Fibroblast of upper back skin (primary cell): ENCODE measurements at places on chromosomes 11 and 22.
A peak's percentile ranks its signal among the peaks of the same experiment; 100 is the strongest.

GRCh38 chr11:117419482-117420142 is 92.0 kb downstream of the CEP164 start:
- peak; percentile 7 for DNase-seq

DNA sequence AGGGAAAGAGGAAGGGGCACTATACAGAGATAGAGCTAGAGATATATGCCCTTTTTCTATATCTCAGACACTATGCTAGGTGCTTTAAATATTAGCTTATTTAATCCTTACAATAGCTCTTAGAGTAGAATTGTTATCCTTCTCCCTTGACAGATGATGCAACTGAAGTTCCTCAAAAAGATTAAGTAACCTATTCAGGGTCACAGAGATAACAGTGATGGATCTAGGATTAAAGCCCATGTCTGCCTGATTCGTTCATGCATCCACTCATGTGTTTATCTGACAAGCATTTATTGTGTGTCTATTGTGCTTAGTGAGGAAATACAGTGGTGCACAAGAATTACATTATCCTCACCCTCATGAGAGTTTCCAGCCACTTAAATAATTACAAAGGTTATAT is 8.7 kb downstream of the CCDC83 start:
- no peak for DNase-seq

DNA sequence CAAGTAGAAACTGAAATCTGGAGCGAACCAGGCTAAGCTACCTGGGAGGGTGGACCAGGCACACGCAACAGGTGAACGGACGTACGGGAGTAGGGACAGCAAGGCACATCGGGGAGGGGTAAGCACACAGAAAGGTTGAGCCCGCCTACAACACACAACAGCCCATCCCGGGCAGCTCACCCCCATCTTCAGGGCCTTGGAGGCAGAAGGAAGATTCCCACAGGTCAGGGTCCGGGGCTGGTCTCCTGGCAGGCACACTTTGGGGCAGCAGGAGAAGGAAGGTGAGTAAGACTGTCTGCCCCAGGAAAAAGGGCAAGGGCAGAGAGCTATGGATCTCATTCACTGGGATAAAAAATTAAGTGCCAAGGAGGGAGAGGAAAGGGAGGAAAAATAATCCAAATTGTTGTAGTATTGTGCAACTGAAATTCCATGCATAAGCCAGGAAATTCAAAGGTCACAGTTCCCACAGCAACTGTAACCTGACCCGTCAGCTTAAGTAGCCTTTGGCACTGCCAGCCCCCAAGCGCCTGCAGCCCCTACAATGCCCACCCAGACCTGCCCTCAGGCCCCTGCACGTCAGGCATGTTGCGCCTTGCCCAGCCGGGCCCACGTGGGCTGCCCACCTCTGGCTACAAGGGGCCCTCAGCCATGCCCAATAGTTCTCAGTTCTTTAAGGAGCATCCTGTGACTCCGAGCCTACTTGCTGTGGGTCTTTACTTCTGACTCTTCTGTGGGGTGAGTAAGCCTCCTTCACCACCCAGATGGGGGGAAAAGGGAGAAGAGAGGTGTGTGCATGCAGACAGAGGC is 51.8 kb downstream of the MICAL3 start:
- peak; percentile 67 for DNase-seq

- no peak for DNase-seq
These were observed 22.5 kb downstream of the COMMD9 start for GRCh38 chr11:36266767-36267166.

- no peak for DNase-seq
These were observed 19.8 kb upstream of the PSMA1 start for GRCh38 chr11:14539982-14540421.

DNA sequence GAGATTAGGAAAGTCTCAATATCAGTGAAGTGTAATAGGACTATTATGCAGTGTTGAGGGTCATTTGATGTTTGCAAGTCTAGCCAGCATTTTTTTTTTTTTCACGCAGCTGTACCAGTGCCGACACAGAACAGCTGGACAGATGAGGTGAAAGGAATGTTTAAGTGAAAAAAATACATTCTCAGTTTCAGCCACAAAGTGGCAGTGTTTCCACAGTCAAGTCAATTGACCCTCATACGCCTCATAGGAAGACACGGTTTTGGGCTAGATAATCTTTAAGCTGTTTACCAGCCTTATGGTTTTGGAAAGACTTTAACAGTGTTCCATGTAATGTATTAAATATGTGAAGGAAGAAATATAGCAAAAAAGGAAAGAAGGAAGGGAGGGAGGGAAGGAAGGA is 349.9 kb upstream of the ANO3 start:
- peak; percentile 76 for DNase-seq

DNA sequence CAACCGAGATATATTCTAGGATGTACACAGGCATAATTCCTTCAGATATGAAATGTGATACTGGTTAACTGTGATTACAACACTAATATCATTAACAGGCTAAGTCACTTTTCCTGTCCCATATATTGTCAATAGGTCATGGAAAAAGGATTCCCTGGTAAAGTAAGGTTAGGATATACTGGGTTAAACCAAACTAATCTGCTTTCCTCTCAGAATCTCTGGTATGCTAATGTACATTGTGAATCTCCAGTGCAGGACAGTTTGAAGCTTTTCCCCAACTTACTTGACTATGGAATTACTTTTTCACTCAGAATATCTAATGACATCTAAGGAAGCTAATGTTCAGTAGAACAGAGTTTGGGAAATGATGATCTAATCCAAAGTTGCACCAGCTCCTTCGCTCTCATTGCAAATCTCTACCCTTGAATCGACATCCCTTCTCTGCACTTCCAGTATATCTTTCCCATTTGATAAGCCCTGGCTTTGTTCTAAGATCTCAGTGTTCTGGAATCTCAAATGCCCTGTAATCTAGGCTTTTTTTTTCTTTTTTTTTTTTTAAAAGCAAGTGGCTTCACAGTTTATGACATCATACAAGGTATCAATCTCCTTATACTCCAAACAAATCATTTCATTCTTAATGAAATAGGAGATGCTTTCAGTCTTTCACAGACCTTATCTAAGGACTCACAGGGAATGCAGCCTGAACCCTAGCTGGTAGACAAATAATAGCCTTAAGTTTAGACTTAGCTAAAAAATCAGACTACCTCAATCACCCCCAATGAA is 43.8 kb downstream of the COPB1 start:
- DNase-seq = no peak

GRCh38 chr11:87295237-87295636 is 257.5 kb downstream of the TMEM135 start:
- DNase-seq = no peak

DNA sequence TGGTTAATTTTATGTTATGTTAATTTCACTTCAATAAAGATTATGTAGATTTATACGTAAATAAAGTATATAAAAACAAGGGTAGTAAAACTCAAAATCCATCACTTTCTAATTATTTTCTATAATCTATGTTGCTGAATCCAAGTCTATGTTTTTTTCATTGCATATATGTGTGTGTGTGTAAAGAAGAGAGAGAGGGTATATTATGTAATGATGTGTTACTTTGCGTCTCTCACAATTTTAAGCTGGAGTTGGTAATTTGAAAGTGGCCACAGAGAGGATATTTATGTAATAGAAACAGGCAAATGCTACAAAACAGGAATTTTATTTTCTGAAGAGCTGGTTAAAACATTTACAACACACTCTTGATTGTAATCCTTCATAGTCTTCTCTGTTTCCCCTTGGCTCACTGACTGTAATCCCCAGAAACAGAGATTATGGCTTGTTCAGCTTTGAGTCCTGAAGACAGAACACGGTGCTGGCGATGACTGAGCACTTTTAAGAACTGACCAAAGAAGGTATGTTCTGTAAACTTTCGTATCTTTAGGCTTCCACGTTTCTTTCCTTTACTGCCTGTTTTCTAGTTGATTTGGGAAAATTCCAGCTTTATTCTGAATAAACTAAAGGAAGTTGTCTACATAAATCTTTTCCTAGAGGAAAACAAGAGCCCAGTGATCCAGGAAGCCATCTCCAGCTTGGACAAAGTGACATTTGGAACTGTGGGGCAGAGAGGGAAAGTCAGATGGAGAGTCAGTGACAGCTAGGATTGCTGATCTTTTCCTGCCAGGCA is 43.6 kb downstream of the OR2AG2 start:
- DNase-seq = no peak

DNA sequence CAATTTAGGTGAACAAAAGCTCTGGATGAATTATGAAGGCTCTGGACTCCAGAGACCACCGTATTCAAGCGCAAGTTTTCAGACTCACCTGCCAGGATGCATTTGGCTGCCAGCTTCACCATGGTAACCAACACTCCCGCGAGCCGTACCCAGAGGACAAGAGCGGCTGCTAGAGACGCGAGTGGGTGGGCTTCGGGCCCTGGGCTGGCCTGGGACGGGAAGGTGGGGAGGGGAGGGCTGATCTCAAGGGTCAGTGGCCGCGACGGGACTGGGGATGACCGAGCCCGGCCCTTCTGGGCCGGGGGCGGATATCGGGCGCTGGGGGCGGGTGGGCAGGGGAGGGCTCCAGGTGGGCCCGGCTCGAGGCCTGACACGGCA is 344 bp downstream of the IFT27 start:
- DNase-seq = peak; percentile 2

DNA sequence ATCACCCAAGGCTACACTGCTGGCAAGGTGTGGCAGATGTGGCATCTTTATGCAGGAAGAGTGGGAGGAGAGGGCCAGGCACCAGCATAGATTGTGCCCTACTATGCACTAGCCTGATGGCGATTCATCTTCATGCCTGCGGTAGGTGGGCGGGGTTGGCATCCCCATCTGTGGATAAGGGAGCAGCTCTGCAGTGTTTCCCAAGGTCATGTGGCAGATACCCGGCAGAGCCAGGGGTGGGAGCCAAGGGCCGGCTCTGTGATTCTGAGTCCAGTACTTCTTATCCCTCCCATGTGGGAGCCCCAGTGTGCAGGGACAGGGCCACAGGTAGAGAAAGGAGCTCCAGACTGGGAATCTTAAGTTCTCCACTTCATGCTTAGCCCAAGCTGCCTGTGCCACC is 20.0 kb downstream of the CD82 start:
- DNase-seq = no peak

DNA sequence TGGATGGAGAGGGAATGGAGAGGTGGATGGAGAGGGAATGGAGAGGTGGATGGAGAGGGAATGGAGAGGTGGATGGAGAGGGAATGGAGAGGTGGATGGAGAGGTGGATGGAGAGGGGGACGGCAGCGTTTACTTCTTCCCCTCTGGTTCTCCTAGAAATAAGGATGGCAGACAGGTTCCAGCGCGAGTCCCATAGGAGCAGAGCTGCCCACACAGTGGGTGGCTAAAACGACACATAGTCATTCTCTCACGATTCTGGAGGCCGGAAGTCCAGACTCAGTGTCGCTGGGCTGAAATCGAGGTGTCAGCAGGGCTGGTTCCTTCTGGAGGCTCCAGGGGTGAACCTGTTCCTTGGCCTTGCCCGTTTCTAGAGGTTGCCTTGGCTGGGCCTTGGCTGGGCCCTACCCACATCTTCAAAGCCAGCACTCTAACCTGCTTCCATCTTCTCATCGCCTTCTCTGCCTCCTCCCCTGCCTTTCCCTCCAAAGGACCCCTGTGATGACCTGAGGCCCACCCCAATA is 12.7 kb upstream of the CTSD start:
- DNase-seq = no peak

- no peak for DNase-seq
These were observed 84.2 kb upstream of the SLC25A18 start for GRCh38 chr22:17479135-17479534.

DNA sequence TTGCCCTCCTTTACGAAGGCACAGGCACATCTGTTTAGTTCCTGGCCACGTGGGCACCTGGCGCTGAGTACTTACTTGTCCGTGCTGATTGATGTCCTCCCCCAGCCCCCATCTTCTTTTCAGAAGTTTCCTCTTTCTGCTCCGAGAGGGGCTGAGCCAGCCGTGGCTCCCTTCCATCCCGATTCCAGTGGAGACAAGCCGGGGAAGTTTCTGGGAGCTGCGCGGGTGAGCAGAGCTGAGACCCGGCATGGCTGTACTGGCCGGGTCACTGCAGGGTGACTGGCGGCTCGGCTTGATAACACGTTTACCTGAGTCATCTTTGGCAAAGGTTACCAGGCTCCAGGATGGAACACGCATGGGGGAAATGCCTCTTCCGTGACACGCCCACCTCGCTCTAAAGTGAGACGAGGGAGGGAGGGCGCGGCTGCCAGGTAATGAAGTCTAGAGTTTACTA is 45.4 kb upstream of the ATXN10 start:
- no peak for DNase-seq

DNA sequence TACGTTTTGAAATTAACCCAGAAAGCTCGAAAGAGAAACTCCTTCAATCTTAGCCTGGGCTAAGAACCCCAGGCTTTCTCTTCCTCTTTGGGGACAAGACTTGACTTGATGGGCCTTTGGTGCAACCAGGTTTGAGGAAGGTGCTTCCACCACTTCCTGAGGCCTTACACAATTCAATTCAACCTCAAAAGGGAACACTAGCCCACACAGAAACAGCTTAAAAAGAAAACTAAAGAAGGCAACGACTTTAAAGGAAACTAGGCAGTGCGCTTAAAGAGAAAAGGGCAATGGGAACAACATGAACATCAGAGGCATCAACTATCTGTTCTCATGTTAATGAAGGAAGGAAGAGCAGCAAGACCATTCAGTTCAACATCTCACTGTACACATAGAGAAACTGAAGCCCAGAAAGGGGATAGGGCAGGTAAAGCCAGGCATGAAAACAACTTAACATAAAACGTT is 24.8 kb downstream of the PAK1 start:
- DNase-seq = no peak

GRCh38 chr11:59097113-59097708 is 9.8 kb upstream of the FAM111B start:
- DNase-seq = peak; percentile 59

GRCh38 chr11:61080986-61081590 is 21.2 kb upstream of the CD5 start:
- DNase-seq = no peak

DNA sequence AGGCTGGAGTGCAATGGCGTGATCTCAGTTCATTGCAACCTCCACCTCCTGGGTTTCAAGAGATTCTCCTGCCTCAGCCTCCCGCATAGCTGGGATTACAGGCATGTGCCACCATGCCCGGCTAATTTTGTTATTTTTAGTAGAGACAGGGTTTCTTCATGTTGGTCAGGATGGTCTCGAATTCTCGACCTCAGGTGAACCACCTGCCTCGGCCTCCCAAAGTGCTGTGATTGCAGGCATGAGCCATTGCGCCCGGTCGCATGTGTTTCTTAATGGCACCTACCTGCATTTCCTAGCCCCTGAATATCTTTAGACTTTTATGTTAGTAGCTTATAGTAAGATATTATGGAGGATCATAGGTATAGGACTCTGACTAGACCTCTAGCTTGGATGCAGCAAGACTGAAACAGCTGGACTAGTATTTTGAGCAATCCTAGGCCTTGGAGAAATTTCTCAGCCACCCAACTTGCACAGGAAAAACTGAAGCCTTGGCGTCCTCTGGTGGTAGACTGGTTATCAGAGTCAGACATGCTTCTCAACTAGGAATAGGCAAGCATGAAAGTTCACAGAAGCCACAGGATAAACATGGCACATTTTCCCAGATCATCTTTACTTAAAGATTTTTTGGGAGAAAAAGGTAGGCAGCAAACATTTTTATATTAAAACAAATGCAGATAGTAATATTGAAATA is 22.7 kb upstream of the C1QTNF4 start:
- peak; percentile 74 for DNase-seq

- DNase-seq = peak; percentile 58
These were observed 30.0 kb upstream of the RAB39A start for GRCh38 chr11:107898270-107898669.
